CD4-positive, alpha-beta T cell treated with Interleukin-4 for 1 hour (primary cell): ENCODE measurements at places on chromosomes 5 and 9.
A peak's percentile ranks its signal among the peaks of the same experiment; 100 is the strongest.

DNA sequence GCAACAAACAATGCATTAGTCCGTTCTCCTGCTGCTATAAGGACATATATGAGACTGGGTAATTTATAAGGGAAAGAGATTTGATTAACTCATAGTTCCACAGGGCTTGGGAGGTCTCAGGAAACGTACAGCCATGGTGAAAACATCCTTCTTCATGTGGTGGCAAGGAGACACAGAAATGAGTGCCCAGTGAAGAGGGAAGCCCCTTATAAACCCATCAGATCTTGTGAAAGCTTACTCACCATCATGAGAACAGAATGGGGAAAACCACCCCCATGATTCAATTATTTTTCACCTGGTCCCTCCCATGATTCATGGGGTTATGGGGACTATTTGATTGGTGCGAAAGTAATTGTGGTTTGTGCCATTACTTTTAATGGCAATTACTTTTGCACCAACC is 655.8 kb upstream of the SEMA6A start:
- no peak for DNase-seq

GRCh38 chr9:12816656-12817101 is 41.9 kb downstream of the LURAP1L start:
- no peak for DNase-seq

DNA sequence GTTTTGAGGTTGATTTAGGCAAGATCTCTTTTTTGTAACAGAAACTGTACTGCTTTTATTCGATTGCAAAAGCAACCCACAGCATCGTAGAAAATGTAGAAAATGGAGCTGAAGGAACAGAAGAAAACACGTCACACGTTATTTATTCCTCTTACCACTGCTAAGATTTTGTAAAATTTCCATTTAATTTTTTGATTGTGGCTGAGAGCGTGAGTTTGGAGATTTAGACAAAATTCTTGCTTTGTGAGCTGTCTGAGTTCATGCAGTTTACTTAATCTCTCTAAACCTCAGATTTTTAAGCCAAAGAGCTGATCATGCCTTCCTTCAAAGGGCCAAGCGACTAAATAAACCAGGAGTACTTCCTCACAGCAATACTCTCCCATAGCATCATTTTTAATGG is 24.8 kb downstream of the DPYSL3 start:
- DNase-seq, result no peak

- DNase-seq, result no peak
These were observed 1.6 kb downstream of the MED27 start for GRCh38 chr9:132077881-132078698.

DNA sequence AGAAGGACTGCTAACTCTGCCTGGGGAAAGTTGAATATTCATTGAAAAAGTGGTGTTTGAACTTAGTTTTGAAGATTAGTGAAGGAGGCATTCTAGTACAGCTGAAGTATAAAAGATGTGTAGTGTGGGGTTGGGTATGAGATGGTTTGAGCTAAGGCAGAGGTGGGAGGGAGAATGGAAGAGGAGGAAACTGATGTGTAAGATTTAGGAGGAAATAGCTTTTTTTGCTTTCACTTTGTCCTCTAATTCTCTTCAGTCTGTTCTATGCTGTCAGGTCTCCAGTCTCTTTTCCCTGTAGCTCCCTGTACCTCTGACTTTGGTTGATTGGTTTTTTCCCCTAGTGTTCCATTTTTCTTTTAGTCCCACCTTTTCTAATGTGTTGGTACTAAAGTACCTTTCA is 9.0 kb downstream of the CREBRF start:
- DNase-seq, result peak; percentile 14

DNA sequence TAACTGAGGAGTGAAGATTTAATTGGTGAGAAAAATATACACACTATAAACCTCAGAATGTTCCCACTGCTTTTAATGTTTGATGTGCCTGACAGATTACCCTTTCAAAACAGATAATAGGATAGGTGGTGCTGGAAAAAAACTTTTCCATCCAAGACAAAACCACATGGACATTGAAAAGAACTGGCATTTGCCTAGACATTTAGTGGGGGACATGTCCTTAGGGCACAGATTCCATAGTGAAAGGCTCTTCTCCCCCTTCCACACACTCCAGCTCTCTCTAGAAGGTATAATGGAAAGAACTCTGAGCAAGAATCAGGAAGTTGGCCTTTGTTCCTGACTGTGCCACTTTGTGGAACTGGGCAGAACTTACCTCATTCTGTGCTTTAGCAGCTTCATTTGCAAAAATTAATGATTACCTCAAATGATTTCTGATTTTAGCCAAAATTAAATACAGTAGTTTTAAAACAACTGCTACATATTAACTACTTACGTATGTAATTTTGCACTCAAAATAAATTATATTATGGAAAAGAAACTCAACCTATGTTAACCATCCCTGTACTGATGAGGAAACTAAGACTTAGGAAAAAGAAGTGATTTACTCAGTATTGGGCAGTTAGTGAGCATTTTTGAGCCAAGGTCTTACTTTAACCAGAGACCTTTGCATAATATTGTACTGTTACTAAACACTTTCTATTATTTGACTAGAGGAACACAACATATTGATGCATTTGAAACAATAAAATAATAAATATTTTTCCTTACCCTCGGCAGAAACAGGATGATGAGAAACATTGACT is 43.3 kb downstream of the TMC1 start:
- DNase-seq, result no peak

DNA sequence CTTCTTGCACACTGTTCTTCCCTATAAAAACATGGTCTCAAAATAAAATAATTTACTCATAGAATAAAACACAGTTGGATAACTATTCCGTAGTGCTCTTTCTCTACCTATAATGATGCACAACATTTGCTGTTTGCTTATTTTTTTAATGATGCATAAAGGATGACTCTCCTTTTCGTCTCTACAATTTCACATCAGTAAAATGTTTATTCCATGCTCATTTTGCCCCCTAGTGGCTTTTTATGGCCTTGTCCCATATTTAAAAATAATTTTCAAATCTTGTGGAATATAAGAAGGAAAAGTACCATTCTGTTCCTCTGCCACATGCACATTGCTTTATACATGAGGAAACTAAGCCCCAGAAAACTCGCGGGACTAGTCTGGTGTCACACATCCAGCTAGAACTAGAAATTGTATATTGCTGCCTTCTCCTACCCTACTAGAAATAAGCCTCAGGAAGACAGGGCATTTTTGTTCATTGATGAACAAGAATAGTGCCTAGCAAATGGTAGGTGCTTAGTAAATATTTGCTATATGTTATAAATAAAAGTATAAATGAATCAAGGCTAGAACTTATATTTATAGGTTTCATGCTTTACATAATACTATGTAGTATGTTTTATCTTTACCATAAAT is 12.7 kb downstream of the KCTD16 start:
- DNase-seq, result peak; percentile 60
